ENCODE measurements at places on chromosomes 2 and 18.

- DNase-seq, result no peak
These were observed 12.6 kb downstream of the LDLRAD4 start for GRCh38 chr18:13231151-13231550.

DNA sequence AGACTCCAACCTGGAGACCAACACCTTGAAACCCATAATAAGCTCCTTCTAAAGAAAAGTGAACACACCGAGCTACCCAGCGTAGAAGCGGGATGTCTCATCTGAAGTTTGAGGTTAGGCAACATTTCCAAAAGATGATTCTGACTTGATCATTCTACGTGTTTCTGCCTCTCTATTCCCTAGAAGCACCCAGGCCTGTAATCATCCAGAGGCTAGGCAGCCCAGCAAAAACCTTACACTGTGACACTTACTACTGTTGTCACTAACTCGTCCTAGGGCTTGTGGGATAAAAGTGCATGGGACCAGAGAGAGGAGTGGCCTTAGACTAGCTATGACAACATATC is 1.4 kb downstream of the ZBTB14 start:
- no peak for DNase-seq

DNA sequence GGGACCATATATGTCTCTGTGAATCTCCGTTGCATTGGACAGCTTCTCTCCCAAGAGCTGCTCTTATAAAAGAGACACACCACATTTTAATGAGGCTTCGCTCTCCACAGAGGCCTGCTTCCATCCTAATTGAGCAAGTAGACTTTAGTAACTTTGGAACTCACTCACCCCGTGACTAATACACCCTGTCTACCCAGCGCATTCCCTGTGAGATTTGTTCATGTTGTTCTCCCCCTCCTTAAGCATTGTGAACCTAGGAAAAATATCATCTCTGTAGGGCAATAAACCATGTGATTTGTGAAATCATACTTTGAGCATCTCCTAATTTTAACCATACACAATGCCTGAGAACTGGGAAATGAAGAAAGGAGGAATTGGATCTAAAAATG is 56.9 kb downstream of the MCFD2 start:
- no peak for DNase-seq

DNA sequence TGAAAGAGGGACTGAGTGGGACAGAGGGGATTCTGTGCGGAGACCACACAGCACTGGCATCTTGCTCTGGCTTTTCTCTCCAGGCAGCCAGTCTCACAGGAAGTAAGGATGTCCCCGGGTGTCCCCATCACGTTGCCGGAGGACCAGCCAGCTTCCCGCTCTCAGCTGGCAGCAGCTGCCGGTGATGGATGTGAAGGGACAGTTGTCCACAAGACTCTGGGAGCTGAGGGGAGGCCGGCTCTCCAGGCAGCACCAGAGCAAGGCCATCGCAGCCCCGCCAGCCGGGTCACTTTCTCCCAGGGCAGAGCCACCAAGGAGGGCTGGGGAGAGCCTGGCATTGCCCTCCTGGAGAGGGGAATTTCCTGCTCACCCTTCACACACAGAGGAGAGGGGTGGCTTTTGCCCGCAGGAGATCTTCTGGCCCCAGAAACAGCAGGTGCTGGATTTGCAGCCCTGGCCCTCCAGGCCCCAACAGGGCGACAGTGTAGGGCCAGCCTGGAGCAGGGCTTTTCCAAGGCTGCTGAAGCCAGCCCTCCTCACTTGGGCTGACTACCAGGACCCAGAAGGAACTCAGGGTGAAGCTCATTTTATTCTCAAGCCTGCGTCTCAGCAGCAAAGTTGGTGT is 24.0 kb upstream of the B3GNT7 start:
- DNase-seq, result no peak

- DNase-seq, result no peak
These were observed 291.1 kb downstream of the MTX2 start for GRCh38 chr2:176560296-176560695.

DNA sequence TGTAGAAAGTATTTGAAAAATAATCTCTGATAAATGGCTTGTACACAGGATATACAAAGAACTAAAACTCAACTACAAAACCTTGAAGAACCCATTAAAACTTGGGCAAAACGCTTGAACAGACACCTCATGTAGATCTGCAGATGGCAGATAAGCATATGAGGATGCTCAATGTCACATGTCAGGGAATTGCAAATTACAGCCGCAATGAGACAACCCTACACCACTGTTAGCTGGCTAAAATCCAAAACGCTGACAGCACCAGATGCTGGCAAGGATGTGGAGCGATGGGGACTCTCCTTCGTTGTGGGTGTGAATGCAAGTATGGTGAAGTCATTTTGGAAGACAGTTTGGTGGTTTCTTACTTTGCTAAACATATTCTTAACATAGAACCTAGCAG is 53.7 kb downstream of the SNTG2 start:
- no peak for DNase-seq

GRCh38 chr2:9630117-9630735 is 571 bp downstream of the YWHAQ start:
- peak; percentile 44 for DNase-seq

DNA sequence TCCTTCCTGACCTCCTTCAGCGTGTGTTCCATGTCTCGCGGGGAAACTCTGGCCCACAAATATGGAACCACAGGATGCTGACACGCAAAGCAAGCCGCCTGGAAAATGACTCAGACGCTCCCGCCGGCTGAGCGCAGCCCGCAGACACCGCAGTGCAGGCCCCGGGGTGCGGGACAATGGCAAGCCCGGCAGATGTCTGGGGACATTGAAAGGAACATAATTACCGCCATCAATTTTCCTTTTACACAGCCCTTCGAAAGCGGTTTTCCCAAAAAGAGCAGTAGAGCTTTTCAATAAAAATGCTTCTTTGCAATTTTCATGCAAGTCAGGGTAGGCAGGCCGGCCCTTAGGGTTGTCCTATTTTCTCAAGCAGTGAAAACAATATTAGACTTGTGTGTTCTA is 159.2 kb upstream of the SH3BP4 start:
- DNase-seq, result no peak

- no peak for DNase-seq
These were observed 405.7 kb downstream of the FBXO15 start for GRCh38 chr18:73741946-73742345.

DNA sequence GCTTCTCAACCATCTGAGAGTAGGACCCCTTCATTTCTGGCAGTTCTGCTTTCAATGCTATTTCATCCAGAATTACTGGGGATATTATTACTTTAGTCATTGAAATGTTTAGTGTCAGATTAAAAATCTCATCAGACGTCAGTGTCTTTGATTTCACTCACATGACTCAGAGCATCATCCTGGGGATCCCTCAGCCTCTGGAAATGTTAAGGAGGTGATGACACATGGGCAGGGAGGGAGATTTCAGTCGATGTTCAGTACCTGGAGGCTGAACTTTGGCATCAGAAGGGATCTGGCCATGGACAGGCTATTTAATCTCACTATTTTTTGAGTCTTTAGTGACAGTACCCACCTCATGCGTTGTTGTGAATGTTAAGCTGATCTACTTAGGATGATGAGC is 39.1 kb downstream of the OSBPL6 start:
- DNase-seq, result no peak

DNA sequence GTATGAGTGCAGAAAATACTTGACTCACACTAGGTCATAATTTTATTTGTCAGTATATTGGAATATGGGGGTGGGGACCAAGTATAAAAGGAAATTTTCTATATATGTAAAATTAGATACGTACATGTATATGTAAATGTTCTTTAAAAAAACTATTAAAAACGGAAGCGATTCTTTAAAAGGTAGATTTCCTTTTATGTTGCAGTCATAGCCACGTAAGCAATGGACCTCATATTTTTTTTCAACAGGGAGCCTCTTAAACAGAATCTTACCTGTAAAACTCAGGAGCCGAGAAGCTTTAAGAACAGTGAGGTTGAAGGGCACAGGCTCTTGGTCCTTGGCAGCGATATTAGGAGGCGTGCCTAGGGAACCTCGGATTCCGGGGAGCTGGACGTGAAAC is 3.3 kb downstream of the RHBDD1 start:
- DNase-seq, result no peak

GRCh38 chr2:234412726-234413125 is 84.2 kb downstream of the ARL4C start:
- DNase-seq, result no peak

DNA sequence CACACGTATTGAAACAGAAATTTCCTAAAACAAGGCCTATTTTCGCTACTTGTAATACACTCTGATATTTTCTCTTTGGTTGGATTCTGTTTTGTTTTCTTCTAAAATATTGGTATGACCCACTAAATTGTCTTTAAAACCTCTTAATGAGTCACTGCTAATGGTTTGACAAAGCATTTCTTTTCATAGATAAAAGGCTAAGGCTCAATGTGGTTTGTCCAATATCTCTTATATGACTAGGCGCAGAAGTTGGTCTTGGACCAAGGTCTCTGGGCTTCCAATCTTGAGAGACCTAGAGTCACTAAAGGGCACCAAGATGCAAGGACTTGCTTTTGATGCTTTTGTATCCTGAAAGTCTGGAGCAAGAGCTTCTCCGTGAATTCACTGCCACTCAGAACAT is 498.2 kb upstream of the TCF4 start:
- no peak for DNase-seq

DNA sequence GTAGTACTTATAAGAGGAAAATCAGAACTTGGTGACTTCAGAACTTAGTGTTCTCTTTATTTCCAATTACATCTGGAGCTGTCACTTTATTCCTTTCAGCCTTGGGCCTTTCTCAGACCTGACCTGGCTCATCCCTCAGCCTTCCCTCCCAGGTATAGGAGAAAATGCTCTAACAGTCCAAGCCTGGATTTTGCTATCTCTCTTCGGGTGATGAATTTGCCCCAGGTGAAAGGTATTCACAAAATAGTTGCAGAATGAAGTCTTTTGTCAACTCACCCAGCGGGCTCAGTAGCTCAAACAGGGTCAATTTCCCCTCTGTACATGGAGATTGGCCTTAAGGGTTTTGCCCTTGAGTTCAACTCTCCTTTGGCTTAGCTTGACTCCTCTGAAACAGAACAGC is 12.0 kb downstream of the NRP2 start:
- no peak for DNase-seq

DNA sequence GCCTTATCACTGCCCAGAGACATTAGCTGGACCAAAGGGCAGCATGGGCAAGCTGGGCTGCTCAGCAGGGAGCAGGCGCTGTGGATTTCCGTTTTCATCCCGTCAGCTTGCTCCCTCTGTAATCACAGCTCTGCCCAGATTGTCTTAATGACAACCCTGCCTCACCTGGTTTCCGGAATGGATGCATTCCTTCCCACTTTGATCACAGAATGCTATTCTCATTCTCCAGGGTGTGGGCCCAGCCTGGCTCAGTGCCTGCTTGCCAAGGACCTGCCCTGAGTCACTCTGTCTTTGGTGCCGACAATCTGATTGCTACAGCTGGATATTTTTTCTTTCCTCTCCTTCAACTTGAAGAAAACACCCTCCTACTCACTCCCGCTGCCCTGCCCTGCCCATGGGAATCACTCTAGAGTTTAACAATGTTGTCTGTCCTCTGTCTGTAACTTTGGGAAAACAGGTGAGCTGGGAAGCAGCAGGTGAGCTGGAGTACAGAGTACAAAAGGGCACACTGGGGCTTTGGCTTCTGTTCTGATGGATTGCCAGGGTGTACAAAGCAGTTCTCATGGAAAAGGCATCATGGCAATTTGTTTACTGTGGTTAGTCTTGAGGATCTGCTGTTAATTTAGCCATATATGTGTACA is 27.2 kb upstream of the FAM136A start:
- no peak for DNase-seq

DNA sequence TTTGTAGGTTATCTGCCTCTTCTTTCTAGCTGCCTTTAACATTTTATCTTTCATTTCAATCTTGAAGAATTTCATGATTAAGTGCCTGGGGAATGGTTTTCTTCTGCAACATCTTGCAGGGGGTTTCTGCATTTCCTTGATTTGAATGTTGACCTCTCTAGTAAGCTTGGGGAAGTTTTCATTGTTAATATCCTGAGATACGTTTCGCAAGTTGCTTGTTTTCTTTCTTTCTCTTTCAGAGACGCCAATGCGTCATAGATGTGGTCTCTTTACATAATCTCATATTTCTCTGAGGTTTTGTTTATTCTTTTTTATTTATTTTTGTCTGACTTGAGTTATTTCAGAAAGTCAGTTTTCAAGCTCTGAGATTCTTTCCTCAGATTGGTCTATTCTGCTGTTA is 225.7 kb downstream of the XIRP2 start:
- no peak for DNase-seq

DNA sequence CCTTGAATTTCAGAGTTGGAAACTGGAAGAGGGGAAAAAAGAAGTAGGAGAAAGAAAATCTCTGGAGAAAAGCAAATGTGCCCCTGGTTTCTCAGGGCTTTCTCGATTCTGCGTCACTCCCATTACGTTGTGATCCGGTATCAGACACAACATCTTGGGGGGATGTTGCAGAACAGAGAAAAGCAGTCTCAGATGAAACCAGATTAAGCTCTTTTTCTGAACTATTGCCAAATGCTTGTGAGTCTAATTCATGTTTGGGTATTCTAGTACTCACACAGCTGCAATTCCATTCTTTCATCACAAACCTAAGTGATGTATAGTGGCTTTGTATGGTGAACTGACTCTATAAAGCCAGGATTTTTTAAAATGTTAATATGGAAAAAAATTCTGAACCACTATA is 233.2 kb downstream of the TCF4 start:
- no peak for DNase-seq

Data from omental fat pad (tissue), 4 donors.